Keratinocyte (primary cell): ENCODE measurements at places on chromosomes 11 and 22.

- no peaks in the 10 kb centered on the region for H3K27me3 ChIP-seq
- H3K27ac ChIP-seq: peak overlapping the region; percentile 71
- peaks cover 11% of the 10 kb centered on the region for H3K4me1 ChIP-seq
- H3K4me3 ChIP-seq: peak overlapping the region; percentile 86
- no peaks in the 10 kb centered on the region for H3K36me3 ChIP-seq
These were observed 405 bp downstream of the SFI1 start for GRCh38 chr22:31496735-31497146.

DNA sequence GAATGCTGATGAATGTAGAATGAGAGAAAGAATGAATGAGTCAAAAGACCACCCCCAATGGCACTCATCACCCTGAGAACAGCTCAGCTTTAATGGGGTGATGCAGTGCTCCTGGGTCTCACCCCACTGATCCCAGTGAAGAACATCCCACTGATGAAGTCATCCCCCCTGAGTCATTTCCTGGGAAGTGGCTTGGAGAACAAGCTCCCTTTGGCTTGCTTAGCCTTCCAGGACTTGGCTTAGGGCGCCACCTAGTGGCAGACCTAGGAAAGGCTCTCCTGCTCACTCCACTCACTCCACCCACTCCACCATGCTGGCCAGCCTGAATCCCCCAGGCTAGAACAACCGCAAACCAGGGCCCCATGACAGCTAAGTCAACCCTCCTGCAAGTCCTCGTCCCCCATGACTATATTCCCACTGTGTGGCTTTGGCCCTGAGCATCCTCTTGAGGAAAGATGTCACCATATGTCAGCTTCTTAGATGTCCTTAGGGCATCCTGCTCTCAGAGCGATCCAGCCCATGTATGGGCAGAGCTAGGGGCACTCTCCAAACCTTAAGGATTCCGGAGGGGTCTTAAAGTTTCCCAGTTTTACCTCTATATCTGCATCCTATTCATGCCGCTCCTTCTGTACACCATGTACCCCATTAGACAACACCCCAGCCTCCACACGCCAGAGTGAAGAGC is 17.8 kb upstream of the TMPRSS13 start:
- no peaks in the 10 kb centered on the region for H3K36me3 ChIP-seq
- DNase-seq: peak; percentile 98
- H3K4me3 ChIP-seq: no peak overlapping the region
- no peaks in the 10 kb centered on the region for H3K27me3 ChIP-seq

DNA sequence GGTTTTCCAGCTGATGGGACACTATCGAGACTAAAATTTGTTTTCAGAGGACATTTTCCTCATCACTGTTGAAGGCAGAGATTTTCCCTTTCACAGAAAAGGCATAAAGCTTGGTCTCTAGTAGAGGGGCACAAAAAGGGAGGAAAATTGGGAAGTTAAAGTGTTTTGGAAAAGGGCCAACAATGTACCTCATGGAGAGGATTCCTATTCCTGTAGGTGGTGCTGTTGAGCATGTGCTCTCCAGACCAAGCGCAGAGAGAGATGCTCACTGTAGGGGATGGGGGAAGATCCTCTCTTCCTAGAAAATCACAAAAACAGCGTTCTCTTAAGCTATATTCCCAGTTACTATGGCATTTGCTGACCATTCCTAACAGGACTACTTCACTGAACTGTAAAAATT is 44.9 kb downstream of the OR4C46 start:
- H3K27me3 ChIP-seq: no peaks in the 10 kb centered on the region
- DNase-seq: no peak
- H3K27ac ChIP-seq: no peak overlapping the region
- no peak overlapping the region for H3K4me3 ChIP-seq
- no peaks in the 10 kb centered on the region for H3K4me1 ChIP-seq

DNA sequence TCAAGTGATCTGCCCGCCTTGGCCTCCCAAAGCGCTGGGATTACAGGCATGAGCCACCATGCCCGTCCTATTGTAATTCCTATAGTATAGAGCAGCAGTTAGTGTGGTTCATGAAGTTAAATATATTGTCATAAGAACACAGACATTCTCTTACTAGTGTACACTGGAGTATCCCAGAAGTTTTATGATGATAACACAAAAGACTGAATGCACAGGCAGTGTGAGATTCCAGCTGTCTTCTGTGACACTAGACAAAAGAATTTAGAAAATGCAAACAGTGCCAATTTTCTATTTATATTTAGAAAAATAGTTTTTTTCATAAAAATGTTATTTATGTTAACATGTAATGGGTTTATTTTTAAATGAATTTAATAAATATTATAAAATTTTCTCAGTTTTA is 39.4 kb upstream of the RBX1 start:
- H3K36me3 ChIP-seq: peaks cover 10% of the 10 kb centered on the region
- H3K27me3 ChIP-seq: no peaks in the 10 kb centered on the region
- DNase-seq: no peak
- peaks cover 9% of the 10 kb centered on the region for H3K4me1 ChIP-seq

DNA sequence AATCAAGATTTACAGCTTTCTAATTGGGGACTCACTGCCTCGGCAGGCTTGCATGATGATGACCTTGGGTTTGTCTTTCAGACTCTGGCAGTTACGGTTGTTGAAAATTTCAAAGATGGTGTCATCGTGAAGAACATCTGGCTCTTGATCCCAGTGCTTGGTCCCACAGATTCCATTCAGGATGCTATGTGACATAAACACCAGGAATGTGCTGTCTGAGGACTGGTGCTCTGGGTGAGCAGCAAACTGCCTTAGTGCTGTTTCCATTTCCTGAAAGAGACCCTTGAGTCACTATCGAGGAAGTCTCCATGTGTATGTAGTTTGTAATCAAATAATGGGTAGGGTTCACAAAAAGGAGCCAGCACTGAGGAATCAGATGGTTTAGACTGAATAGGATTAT is 7.1 kb downstream of the CASP12 start:
- no peak for DNase-seq
- no peak overlapping the region for H3K27ac ChIP-seq
- no peaks in the 10 kb centered on the region for H3K36me3 ChIP-seq
- H3K4me3 ChIP-seq: no peak overlapping the region

GRCh38 chr11:783581-784015 is 6.3 kb downstream of the CEND1 start:
- peak; percentile 56 for DNase-seq
- no peak overlapping the region for H3K4me3 ChIP-seq
- H3K27ac ChIP-seq: no peak overlapping the region
- no peaks in the 10 kb centered on the region for H3K36me3 ChIP-seq
- H3K4me1 ChIP-seq: peaks cover 12% of the 10 kb centered on the region

GRCh38 chr11:69726481-69726880 is 22.7 kb upstream of the FGF19 start:
- H3K27me3 ChIP-seq: peaks cover 12% of the 10 kb centered on the region
- no peak overlapping the region for H3K27ac ChIP-seq
- H3K4me1 ChIP-seq: no peaks in the 10 kb centered on the region
- no peaks in the 10 kb centered on the region for H3K36me3 ChIP-seq
- H3K4me3 ChIP-seq: no peak overlapping the region
- no peak for DNase-seq

DNA sequence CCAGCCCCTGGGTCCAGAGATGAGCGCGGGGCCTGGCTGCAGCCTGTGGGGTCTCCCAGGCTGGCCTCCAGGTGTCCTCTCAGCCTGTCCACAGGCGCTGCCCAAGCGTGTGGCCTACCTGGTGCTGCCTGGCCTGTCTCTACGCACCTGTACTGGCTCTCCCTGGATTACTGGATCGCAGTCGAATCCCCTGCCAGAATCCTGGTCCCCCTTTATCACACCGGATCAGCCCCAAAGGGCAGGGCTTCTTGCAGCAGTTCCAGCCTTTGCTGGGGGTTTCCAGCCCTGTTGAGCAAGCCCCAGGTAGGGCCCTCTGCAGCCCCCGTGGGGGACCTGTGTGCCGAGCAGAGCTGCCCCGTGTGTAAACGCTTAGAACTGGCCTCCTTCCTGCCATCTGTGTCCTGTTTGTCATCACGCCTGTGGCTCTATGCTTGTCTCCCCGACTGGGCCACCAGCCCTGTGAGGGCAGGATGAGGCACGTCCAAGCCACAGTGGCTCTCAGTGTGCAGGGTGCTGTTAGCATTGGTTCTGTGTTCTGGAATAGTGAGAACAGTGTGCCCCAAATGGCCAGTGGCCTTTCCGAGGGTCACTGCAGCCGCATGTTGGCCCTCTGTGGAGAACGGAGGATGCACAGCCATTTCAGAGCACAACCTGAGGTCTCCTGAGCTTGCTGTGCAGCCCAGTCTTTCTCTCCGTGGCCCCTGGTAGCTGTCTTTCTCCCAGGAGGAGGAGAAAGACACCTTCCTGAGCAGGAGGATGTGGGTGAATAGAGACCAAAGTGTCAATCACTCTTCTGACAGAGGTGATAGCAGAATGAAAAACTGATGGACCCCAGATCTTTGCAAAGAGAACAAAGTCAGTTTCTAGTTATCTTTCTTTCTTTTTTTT is 13.9 kb upstream of the TXNRD2 start:
- H3K36me3 ChIP-seq: peaks cover 9% of the 10 kb centered on the region
- H3K27ac ChIP-seq: no peak overlapping the region
- no peak for DNase-seq
- H3K4me1 ChIP-seq: peaks cover 22% of the 10 kb centered on the region

GRCh38 chr11:27361649-27362431 is 1.2 kb downstream of the CCDC34 start:
- H3K4me3 ChIP-seq: peak overlapping the region; percentile 76
- no peaks in the 10 kb centered on the region for H3K27me3 ChIP-seq
- no peaks in the 10 kb centered on the region for H3K36me3 ChIP-seq
- H3K27ac ChIP-seq: peak overlapping the region; percentile 56
- H3K4me1 ChIP-seq: peaks cover 16% of the 10 kb centered on the region
- no peak for DNase-seq

DNA sequence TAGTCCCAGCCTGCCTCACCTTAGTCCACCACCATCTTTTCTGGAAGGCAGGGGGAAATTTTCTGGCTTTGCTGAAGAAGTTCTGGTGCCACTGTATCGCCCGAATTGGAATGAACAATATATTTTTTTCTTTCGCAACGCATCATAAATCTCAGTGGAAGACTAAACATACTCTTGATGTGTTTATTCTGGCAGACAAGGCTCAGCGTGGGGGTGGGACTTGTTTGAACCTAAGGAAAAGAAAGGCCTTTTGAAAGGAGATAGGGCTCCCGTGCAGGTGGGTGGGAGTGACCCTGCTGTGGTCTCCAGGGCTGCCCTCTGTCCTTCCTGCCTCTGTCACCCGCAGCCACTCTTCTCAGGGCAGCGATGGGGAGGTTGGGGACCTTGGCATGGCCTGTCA is 42.5 kb downstream of the CD82 start:
- H3K36me3 ChIP-seq: peaks cover 43% of the 10 kb centered on the region
- H3K4me3 ChIP-seq: no peak overlapping the region
- DNase-seq: no peak
- no peak overlapping the region for H3K27ac ChIP-seq
- H3K27me3 ChIP-seq: no peaks in the 10 kb centered on the region
- H3K4me1 ChIP-seq: no peaks in the 10 kb centered on the region

- H3K27me3 ChIP-seq: no peaks in the 10 kb centered on the region
- DNase-seq: no peak
- H3K4me3 ChIP-seq: no peak overlapping the region
- no peaks in the 10 kb centered on the region for H3K36me3 ChIP-seq
These were observed 11.9 kb downstream of the SLC25A18 start for GRCh38 chr22:17575151-17575550.

- peaks cover 34% of the 10 kb centered on the region for H3K4me1 ChIP-seq
- no peak overlapping the region for H3K27ac ChIP-seq
- H3K4me3 ChIP-seq: no peak overlapping the region
- H3K27me3 ChIP-seq: no peaks in the 10 kb centered on the region
- H3K36me3 ChIP-seq: no peaks in the 10 kb centered on the region
These were observed 83.7 kb downstream of the TRIM29 start for GRCh38 chr11:120054016-120054752.

DNA sequence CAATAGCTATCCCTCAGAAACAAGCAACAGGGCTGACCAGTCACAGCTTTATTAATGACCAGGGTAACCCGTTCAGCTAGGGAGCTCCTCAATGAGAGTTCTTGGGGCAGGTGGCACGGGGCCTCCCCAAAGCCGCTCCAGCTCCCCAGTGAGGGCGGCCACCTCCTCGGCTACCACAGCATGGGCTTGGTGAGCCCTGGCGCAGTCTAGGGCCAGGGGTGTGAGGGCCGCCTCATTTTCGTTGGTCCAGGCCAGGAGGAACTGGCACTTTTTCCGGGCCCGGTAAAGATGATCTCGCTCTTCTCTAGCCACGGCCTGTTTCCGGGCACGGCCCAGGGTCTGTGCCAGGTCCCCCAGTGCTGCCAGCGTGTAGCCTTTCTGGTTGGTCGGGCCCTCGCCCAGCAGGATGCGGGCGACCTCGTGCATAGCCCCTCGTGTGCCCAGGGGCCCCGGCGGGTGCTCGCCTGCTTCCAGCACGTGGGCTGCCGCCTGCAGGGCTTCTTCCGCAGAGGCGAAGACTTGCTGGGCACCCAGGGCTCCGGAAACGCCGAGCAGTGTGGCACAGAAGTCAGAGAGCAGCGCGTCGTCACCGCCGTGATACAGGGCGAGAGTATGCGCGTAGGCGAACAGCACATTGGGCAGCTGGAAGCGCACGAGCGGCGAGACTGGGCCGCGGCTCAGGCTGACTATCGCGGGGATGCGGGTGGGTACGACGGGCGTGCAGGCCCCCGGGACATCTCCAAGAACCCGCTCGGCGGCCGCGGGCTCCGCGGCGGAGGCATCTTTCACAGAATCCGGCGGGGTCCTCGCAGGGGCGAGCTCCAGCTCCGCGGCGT is 913 bp downstream of the ZNHIT2 start:
- peaks cover 40% of the 10 kb centered on the region for H3K4me1 ChIP-seq
- H3K36me3 ChIP-seq: peaks cover 17% of the 10 kb centered on the region
- H3K27me3 ChIP-seq: no peaks in the 10 kb centered on the region

DNA sequence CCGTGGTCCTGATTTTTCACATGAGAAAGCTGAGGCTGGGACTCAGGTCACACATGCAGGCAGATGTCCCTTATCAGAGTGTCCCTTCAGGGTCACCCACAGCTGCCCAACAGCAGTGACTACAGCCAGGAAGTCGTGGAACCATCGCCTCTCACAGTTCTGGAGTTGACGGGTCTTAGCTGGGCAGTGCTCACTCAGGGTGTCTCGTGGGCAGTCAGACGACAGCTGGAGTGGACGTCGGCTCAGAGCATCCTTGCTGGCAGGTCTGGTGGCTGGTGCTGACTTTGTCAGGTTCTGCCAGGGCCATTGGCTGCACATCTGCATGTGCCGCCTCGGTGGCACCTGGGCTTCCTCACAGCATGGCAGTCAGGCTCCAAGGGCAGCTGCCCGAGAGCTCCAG is 35.6 kb upstream of the TH start:
- H3K27me3 ChIP-seq: peaks cover 16% of the 10 kb centered on the region
- no peak for DNase-seq
- H3K36me3 ChIP-seq: no peaks in the 10 kb centered on the region
- no peak overlapping the region for H3K27ac ChIP-seq
- no peak overlapping the region for H3K4me3 ChIP-seq

GRCh38 chr11:33861386-33861785 is 30.5 kb downstream of the LMO2 start:
- H3K27ac ChIP-seq: no peak overlapping the region
- no peak overlapping the region for H3K4me3 ChIP-seq
- H3K36me3 ChIP-seq: no peaks in the 10 kb centered on the region
- H3K27me3 ChIP-seq: peaks cover 30% of the 10 kb centered on the region
- DNase-seq: no peak
